ENCODE measurements at places on chromosomes 16 and 17.

GRCh38 chr16:85998868-85999729, 100.1 kb downstream of the IRF8 start:
- no peak for DNase-seq

GRCh38 chr17:41452281-41452680, 11.5 kb upstream of the KRT38 start:
- no peak for DNase-seq

DNA sequence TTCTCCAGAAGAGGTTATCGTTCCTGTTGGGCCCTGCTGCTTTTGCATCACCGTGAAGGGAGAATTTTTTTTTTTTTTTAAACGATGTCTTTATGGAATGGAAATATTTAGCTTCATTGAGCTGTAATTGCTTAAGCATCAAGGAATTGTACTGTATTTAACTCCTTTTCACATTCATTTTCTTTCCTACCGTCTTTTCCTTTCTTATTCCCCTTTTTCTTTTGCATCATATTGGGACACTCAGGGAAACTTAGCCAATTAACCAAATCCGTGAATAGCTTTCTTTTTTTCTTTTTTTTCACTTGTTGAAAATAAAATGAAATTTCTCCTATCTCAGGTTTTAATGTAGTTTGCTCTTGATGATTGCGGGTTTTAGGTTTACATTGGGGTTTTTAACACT, 1.5 kb downstream of the TNRC6A start:
- no peak for DNase-seq

- no peak for DNase-seq
Observed at GRCh38 chr17:82349287-82349701, 9.8 kb upstream of the TEX19 start.

GRCh38 chr17:7644775-7645174, 6.0 kb upstream of the ATP1B2 start:
- no peak for DNase-seq

DNA sequence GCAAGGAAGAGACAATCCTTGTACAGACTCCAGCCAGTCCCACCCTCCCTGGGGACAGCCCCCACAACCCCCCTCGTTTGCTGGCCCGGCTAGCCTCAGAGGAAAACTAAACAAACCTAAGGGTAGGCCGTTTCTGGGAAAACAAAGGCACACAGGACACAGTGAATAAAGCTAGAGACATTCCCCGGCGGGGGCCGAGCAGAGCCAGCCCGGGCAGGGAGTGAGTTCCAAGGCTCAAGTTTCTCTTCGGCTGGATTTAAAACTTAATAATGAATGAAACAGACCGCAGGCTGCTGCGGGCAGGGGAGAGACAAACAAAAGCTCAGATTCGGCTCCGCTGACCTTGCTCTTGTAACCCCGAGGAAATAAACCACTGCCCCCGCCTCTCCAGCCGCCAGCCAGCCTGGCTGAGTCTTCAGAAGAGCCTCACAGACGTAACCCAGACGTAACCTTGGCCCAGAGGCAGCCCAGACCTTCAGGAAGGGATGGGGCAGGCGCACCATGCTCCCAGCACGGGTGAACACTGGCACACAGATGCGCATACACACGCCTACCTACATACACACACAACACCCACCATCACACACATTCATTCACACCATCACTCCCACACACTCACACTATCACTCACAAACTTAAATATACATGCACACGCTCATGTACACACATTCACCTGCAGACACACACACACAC, 216.0 kb downstream of the ZNF423 start:
- no peak for DNase-seq

DNA sequence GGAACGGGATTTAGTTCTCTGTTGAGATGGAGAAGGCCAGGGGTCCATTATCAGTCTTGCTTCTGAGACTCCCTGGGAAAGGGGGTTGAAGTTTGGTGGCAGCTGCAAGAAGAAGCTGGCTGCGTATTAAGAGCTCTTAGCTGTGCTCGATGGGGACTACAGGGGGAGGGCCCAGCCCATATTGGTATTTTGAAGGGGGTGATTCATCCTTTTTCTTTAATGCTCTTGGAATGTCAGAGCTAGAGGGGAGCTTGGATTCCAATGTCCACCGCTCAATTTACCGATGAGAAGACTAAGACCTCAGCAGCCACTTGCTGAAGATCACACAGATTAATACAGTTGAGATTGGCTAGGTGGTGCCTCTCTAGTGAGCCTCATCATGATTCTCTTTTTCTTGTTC, 5.0 kb downstream of the NOG start:
- no peak for DNase-seq

DNA sequence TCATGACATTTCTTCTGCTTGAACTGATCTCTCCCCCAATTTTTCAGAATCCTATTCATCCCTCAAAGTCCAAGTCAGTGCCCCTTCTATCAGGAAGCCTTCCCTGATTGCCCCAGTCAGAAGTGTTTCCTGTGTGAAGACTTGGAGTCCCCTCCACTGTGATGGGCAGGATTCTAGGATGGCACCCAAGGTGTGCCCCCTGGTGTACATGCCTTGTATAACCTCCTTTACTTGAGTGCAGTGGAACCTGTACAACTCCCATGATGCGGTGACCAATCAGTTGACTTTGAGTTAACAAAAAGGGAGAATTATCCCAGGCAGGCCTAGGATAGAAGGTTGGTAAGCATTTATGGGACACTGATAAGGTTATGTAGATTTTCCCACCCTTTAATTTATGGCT, 23.4 kb downstream of the MYH13 start:
- no peak for DNase-seq

All from activated CD4-positive, CD25-positive, alpha-beta regulatory T cell (primary cell).